Forelimb muscle (tissue), 1 donor: ENCODE measurements at places on chromosomes 3 and 15. TPM values are rescaled to one million over a fixed set of nuclear protein-coding genes. Genes with fewer than 3 reads are reported as not detected.

The ANKUB1 gene
- not detected for polyA plus RNA-seq

The SEMA6D gene
- polyA plus RNA-seq: 60.2 TPM

The SLC12A1 gene
- polyA plus RNA-seq: 0.15 TPM

The ARGFX gene
- not detected for polyA plus RNA-seq

The SETD2 gene
- polyA plus RNA-seq: 29.6 TPM

The PLSCR1 gene
- 13.0 TPM for polyA plus RNA-seq

The ZDHHC23 gene
- polyA plus RNA-seq: 1.1 TPM

The CYP1A1 gene
- polyA plus RNA-seq: not detected
